T-helper 1 cell treated with Interleukin-12 subunit alpha and Interleukin-12 subunit beta and Interleukin-4 antibody, amounts not matched to agents 30 ng/mL and 1 ng/mL, for 36 hours (primary cell): ENCODE measurements at places on chromosomes 13 and 19. TPM values are rescaled to one million over a fixed set of nuclear protein-coding genes. Genes with fewer than 3 reads are reported as not detected.

The ADAMTS10 gene
- total RNA-seq: 9.9 and 10.1 TPM in 2 replicates

The CEACAM16 gene
- total RNA-seq: not detected in 2 replicates

The OR7C1 gene
- total RNA-seq: not detected in 2 replicates

The SNAPC2 gene
- 22.5 and 28.5 TPM in 2 replicates for total RNA-seq

The FCAR gene
- not detected in 2 replicates for total RNA-seq
